Psoas muscle (tissue), 8 donors: ENCODE measurements at places on chromosomes 6 and 20. TPM values are rescaled to one million over a fixed set of nuclear protein-coding genes. Genes with fewer than 3 reads are reported as not detected.

Gene ZFAND3
- total RNA-seq = 166 TPM

DNA sequence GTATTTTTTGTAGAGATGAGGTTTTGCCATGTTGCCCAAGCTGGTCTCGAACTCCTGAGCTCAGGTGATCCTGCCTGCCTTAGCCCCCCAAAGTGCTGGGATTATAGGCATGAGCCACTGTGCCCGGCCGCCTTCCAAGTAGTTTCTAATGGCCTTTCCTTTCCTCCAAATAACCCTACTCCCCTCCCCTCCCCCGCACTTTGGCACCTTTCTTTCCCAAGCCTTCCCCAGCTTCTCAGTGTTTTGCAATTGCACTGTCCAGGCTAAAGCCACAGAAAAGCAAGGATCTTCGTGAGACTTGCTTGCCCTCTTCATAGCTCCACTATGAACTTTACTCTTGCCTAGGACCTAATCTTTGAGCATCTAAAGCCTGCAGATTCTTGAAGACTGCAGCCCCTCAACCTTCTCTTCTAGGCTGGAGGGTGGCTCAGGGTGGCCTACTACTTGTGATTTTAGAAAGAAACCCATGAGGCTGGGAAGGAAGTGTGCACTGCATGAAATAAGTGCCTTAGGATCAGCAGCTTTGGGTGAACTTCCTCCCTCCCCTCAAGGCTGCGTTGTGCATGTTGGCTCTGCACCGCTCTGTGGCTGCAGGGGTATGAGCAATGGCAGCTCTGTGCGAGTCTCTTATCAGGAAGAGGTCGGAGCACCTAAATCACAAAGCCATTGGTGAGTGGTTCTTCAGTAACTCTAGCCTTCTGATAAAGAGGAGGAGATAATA is 152.4 kb upstream of the SNX9 start:
- DNase-seq = peak; percentile 68

DNA sequence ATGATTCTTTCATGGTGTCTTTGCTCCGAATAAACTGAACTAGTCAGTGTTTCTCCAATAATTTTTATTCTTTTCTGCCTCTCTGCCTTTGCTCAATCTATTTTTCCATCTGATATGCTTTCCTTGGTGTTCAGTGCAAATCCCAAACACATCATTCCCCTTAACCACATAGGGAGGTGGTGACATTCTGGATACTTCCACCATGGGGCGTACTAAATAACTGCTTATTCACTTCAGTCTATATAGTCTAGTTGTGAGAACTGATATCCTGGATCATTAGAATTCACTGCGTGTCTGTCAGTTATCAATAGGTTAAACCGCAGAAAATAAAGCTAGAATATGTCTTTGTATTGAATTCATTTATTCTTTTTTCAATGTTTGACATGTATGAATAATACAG is 83.1 kb downstream of the KCNQ5 start:
- no peak for DNase-seq

GRCh38 chr20:19968466-19969073 is 48.6 kb upstream of the NAA20 start:
- DNase-seq = no peak
